ENCODE measurements at places on chromosomes 1 and 21.

DNA sequence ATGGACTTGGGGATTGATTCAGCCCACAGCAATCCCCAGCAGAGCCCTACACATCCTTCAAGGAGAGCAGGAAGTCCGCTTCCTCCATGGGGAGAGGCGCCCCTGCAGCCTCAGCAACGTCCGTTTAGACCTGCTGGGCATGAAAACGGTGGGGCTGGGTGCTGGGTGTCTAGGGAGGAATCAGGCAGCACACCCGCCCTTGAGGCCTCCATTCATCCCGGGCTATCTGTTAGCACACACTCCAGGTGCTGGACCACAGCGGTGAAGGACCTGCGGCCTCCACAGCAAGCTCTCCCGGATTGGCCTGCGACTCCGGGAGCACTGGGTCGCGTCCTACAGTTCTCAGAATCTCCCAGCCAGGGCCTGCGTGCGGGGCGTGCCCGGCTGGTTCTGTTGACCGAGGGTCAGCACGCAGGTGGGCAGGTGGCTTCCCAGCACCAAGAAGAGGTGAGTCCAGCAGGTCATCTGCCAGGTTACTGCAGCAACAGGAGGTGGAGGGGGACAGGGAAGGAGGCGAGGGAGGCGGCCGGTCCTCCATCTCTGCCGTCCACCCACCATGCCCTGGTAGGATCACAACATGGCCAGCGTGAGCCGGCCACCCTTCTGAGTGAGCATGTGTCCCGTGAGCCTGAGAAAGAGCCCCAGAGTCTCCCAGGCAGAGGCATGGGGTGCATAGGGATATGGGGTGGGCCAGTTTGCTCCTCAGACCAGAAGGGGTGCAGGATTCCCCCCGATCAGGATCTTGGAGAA is 96.6 kb downstream of the RIPK4 start:
- DNase-seq: no peak

GRCh38 chr1:179831852-179832699 is 45.5 kb downstream of the TOR1AIP2 start:
- no peak for DNase-seq

DNA sequence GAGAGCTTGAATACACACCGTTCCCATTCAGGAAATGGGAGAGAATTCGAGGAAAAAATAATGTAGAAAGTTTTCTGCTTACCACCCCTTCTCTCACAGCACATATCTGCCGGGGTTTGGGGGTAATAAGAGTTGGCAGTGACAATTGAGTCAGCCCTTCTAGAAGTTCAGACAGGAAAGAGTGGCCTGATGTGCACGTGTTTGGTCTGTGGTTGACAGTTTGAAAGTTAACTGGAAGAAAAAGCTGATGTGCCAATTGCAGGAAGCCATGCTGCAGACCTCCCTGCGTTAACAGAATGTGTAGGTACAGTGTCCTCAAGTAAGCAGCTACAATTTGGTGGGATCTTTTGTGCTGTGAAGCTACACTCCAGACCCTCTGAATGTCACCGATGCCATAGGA is 50.9 kb downstream of the DHX9 start:
- no peak for DNase-seq

DNA sequence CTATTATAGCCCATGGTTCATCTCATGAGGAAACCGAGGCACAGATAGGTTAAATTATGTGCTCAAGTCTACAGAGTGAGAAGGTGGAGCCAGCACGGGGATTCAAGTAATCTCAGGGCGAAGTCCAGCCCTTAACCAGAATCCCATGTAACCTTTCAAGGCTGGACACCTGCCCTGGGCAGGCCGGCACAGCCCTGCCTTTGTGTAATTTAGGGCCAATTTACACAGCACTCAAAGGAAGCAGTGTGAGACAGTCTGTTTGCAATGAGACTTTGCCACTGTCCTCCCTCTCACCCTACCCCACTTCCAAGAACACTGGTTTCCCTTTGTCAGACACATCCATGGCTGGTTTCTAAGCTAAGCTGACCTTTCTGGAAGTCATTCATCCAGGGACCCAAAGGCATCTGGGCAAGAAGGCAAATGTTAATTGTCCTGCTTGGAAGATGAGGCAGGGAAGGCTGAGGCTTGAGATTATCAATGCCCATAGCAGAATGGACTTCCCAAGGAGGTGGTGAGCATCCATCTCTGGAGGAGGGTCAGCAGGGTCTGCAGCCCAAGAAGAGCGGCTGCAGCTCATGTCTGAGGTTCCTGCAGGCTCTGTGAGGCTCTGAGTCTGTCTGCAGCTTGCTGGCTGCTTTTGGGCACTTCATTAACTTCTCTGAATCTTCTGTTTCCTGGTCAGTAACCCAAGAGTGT is 159.2 kb downstream of the TRABD2B start:
- DNase-seq: no peak

DNA sequence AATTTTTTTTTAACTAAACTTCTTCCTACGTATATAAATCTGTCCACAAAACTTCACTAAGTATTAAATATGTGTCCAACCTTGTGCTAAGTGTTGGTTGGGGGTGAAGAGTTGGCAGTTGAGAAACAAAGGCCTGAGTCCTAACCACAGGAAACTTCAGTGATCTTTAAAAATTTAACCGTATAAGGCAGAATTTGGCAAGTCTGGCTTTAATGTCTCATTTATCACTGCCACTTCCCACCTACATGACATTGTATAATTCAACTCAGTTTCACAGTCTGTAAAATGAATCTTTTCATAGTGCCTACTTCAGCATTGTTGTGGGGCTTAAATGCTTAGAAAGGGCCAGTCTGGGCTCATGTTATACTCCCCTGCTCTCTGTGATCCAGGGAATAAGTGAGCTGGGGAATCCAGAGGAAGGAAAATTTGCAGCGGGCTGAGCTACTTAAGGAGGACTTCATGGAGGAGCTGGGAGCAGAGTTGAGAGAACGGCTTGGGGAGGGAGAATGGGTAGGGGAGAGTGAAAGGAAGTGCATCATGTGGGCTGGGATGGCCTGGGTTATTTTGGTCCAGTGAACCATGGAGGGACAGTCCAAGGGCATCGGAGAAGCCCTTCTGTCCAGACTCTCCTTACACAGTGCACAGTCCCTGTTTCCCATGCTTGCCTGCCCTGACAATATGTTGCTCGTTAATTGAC is 14.5 kb downstream of the IFNAR2 start:
- DNase-seq: no peak

GRCh38 chr1:4001461-4001860 is 101.4 kb upstream of the C1orf174 start:
- no peak for DNase-seq

All from SK-N-MC (cell line).